Activated CD8-positive, alpha-beta memory T cell treated with anti-CD3 and anti-CD28 coated beads for 36 hours (primary cell): ENCODE measurements at places on chromosomes 7 and 10. TPM values are rescaled to one million over a fixed set of nuclear protein-coding genes. Genes with fewer than 3 reads are reported as not detected.

SPAM1 gene
- total RNA-seq = not detected

TMEM196 gene
- total RNA-seq = not detected

ASAH2 gene
- total RNA-seq = 5.2 TPM

MUC12 gene
- not detected for total RNA-seq

PON1 gene
- not detected for total RNA-seq

NKX1-2 gene
- not detected for total RNA-seq

ZNF92 gene
- total RNA-seq = 8.5 TPM

TSPAN13 gene
- total RNA-seq = 0.63 TPM

CWF19L1 gene
- total RNA-seq = 49.1 TPM

SOSTDC1 gene
- not detected for total RNA-seq

SEMA3D gene
- total RNA-seq = not detected

CASD1 gene
- total RNA-seq = 17.2 TPM

FAM25C gene
- not detected for total RNA-seq

FRAT2 gene
- 8.5 TPM for total RNA-seq

GPR26 gene
- total RNA-seq = not detected
